ENCODE measurements at places on chromosomes 2 and 18.

- DNase-seq, result no peak
Measured at GRCh38 chr2:38735999-38736320, 15.2 kb downstream of the SRSF7 start.

DNA sequence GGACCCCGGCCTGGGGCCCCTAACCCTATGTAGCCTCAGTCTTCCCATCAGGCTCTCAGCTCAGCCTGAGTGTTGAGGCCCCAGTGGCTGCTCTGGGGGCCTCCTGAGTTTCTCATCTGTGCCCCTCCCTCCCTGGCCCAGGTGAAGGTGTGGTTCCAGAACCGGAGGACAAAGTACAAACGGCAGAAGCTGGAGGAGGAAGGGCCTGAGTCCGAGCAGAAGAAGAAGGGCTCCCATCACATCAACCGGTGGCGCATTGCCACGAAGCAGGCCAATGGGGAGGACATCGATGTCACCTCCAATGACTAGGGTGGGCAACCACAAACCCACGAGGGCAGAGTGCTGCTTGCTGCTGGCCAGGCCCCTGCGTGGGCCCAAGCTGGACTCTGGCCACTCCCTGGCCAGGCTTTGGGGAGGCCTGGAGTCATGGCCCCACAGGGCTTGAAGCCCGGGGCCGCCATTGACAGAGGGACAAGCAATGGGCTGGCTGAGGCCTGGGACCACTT lies 16.4 kb downstream of the EMX1 start:
- peak; percentile 47 for DNase-seq

GRCh38 chr18:4106407-4107033 lies 348.6 kb downstream of the DLGAP1 start:
- peak; percentile 44 for DNase-seq

GRCh38 chr2:151197184-151198108 lies 64.2 kb downstream of the RBM43 start:
- DNase-seq, result no peak

DNA sequence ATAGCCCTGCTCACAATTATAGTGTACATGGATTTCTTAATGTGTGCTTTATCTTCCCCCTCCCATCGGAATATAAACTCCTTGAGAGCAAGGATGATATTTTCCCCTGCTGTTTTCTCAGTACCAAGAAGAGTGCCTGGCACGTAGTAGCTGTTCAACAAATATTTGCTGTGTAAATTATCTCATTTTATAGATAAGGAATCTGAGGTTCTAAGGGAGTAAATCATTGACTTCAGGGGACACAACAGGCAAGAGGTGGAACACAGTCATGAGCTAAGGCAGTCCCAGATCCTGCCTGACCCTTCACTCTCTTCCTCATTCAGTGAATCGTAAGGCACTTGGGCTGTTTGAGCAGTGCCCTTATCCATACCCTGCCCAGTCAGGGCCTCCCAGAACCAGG lies 187.3 kb upstream of the TNP1 start:
- DNase-seq, result no peak

DNA sequence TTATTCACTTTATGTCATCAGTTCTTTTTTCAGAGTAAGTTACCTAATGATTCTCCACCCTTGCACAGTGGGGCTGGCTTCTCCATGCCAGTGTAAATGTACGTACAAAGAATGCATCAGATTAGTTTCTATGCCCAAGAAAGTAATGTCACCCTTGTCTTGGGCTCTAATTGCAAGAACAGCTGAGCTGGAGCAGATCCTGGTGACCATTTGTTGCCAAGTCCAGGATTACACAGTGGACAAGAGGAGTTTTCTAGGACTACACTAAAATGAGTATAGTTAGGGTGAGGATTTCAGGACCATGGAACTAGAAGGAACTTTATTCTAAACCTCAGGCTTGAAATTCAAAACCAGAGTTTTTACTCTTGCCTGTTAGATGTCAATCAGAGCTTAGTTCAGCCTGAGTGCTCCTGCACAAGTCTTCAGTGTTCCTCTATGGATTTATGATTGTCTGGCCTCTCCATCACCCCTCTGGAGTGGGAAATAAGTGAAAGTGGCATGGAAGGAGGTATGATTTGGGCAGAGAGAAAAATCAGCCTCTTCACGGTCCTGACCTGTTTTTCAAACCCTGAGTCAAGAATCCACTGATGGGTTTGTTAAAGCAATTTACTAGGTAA lies 29.8 kb downstream of the PCBP1 start:
- DNase-seq, result no peak

GRCh38 chr2:105866216-105867185 lies 121.8 kb downstream of the NCK2 start:
- no peak for DNase-seq

DNA sequence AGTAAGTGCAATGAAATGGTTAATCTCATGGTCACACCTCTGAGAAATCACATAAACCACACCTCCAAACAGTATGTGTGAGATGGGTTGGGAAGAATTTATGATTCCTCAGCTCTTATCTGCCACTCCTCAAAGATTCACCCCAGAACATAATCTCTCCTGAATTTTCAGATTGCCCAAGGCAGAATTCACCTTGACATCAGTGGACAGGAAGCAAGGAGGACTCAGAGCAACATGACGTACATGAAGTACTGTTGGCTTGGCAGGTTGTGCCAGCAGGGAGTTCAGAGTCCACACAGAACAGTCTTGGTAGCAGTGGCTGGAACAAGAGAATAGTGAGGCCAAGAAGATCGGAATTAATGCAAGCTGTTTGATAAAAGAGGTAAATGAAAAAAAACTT lies 31.7 kb upstream of the CYBRD1 start:
- no peak for DNase-seq

DNA sequence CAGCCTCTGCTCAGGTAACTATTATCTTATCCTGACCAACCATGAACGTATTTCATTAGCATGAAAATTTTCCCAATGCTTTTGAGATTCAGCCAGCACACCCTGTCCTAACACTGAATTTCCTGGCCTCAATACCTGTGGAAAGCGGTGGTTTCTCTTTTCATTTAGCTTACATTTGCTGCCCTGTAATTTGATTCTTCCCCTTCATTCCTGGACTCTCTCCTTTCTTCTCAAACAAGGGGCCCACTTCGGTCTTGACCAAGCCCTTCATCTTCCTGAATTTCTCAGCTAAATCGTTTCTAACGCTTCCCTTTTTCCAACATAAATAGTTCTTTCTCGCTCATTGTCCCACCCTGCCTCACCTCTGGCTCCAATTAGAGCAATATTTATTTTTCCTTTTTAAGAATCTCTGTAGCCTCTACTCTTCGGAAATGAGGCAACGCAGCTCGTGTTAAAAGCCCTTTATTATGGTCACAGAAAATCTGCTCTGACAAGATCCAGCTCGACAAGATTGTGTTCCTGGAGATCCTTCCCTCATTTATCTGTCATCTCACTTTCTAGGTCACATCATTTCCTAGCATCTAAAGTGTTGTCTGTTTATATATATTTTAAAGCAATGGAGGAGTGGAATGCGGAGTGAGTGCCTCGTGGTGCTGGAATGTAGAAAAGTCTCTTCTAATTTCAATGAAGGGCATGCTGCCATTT lies 49.5 kb upstream of the BCL11A start:
- no peak for DNase-seq

DNA sequence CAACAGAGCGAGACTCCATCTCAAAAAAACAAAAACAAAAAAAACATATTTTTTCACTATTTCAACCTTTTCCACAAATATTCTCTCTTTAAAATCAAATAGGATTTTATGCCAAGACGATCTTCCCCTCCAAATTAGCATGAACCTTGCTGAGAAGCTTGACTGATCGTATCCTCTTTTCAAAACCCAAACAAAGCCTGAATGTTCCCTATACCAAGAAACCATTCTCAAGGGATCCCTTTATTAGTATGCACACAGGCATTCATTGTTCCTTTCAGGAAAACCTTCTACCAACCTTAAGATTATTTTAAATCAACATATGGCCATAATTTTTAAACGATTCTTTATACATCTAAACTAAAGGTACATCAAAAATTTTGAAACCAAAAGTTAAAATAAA lies 6.3 kb downstream of the SPIRE1 start:
- DNase-seq, result no peak

- no peak for DNase-seq
Measured at GRCh38 chr2:204312105-204312504, 233.2 kb upstream of the PARD3B start.

GRCh38 chr18:26004832-26005231 lies 85.6 kb downstream of the SS18 start:
- DNase-seq, result no peak

GRCh38 chr2:105407946-105408743 lies 9.3 kb upstream of the FHL2 start:
- no peak for DNase-seq

- DNase-seq, result no peak
Measured at GRCh38 chr2:164457271-164457670, 164.0 kb downstream of the GRB14 start.

GRCh38 chr2:187552828-187553681 lies 1.2 kb downstream of the TFPI start:
- no peak for DNase-seq

DNA sequence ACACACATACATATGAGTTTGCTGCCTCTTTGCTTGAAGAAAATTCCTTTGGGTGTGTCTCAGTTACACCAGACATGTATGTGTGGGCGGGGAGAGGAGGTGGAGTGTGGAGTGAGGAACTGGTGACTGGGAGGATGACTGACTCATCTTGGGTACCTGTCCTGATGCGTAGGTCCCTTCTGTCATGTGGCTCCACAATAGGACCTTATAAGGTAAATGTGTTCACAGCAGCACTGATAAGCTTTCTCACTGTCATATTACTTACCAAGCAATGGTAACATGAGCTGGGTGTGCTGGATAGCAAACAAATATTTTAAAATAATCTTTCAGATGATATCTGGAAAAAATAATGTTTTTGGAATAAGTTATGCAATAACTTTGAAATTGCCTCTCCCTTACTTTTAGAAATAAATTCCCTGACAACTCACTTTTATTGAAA lies 45.1 kb downstream of the SLC9A2 start:
- no peak for DNase-seq

DNA sequence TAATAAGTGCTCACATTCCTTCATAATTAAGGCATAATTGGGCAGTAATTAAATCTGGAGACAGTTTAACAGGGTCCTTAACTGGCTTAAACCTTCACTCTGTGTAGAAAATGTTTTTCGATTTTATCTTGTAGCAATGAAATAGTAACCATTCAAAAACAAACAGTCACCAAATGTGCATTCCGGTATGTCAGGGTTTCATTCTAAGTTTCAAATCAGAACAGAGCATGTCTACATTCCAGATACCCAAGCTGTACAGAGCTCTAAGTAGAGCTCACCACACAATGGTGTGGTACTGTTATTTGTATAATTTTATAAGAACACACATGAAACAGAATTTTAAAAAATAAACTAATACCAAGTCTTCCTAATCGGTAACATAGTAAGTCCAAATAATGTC lies 52.6 kb downstream of the SMAD2 start:
- no peak for DNase-seq

GRCh38 chr2:206213514-206213845 lies 53.8 kb downstream of the EEF1B2 start:
- no peak for DNase-seq

DNA sequence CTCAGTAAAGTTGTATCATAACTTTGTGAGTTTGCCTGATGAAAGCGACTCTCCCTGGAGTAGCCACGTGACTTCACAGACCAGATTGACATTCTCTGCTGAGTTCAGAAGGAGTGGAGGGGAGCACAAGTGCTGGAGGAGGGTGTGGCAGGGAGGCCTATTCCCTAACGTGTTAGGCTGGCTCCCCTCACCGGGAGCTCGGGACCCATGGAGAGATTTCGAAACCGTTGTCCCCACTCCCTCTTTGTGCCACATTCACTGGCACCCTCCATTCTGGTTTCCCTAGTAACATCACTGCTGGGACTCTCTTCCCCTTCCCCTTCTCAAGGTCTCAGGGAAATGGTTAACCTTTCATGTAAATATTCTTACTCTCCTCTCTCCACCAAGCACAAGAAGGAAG lies 279.9 kb downstream of the ALPK2 start:
- no peak for DNase-seq

- DNase-seq, result no peak
Measured at GRCh38 chr18:78672862-78673446, 306.7 kb upstream of the SALL3 start.

GRCh38 chr2:241802421-241803318 lies 6.3 kb upstream of the NEU4 start:
- peak; percentile 48 for DNase-seq

- no peak for DNase-seq
Measured at GRCh38 chr2:150459281-150459680, 28.2 kb downstream of the RND3 start.

DNA sequence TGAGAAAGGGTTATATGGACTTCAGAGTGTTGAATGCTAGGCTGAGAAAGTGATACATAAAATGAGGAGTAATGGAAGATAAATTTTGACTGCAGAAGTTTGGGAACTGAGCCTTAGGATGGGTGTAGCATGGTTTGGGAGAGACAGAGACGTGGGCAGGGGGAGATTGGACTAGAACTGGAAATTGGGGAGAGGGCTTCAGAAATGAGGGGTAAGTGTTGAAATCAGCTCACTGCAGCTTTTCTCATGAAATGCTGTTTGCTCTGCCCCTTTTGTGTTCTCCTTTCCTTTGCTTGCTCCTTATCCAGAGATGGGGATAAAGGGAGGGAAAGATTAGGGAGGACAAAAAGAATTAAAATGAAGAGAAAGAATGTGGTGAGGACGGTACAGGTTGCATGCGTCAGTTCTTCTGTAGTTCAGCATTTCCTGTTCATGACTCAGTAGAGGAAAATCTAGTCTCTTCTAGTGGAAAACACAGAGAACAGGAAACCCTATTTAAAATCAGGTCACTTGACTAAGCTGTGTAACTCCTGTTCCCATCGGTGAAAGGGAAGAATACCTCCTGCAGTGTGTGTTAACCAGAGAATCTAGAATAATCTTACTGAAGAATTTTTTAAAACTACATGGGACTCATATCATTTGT lies 105.6 kb downstream of the CRIM1 start:
- no peak for DNase-seq

GRCh38 chr18:13159579-13159978 lies 59.0 kb upstream of the LDLRAD4 start:
- peak; percentile 74 for DNase-seq

DNA sequence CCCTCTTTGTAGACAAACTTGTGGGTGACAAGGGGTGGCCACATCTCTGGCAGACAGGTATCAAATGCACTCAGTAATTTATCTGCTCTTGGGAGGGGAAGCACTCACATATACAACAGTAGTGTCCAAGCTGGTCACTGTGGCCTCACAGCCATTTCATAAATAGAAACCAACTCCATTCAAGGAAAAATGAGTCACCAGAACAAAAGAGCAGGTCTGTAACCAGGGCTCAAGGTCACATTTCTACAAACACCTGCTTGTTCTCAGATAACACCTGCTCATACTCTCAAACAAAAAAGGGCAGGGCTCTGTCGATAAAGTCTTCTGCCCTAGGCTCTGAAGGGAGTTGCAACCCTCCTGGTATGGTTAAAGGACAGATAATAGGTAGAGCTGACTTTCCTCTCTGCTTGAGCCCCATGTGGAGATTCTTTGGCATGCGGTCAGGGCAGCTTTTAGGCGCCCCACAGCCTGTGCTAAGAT lies 459.0 kb downstream of the BCL11A start:
- peak; percentile 51 for DNase-seq

Measured in mucosa of descending colon (tissue), 3 donors.